Activated CD8-positive, alpha-beta memory T cell treated with anti-CD3 and anti-CD28 coated beads, Interleukin-2, amount 50 U/mL, for 48 hours (primary cell): ENCODE measurements at places on chromosomes 5 and 9.

- DNase-seq: no peak
These were observed 2.5 kb upstream of the HMGCS1 start for GRCh38 chr5:43315682-43316081.

GRCh38 chr9:37184905-37185867, 64.8 kb downstream of the ZCCHC7 start:
- DNase-seq: no peak

- DNase-seq: no peak
These were observed 52.7 kb downstream of the RNF145 start for GRCh38 chr5:159156426-159157238.

DNA sequence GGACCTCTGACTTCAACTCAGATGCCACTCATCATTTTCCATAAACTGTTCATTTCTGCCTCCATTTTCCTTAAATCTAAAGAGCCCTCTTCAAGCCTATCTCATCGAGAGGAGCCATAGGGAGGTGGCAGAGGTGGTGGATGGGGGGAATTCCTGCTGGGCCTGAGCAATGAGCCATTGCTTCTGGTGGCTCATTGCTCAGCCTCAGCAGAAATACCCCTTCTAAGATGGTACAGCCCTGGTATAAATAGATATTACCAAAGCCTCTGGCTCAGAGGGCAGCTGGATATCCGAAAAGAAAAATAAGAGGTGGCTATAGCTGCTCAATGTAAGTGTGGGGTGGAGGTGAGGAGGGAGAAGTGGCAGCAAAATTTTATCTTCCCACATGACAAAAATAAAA, 313.5 kb downstream of the CAAP1 start:
- no peak for DNase-seq

DNA sequence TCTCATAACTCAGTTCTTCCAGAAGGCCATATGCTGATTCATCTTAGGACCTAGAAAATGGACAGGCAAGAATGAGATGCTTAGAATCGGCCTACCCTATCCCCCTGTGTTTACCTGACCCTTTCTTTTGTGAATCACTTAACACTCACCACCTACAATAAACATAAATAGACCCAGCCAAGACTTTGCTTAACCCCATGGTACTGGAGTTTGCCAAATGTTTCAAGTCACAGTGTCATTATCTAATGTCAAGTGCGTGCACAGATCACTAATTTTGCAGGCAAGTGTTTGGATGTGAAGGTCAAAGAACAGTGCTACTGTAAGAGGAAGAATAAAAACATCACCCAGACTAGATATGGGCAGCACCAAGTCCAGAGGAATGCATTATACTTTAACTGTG, 77.5 kb downstream of the GLIS3 start:
- DNase-seq: no peak

- DNase-seq: no peak
These were observed 215.6 kb upstream of the DMAC1 start for GRCh38 chr9:8014997-8015682.

DNA sequence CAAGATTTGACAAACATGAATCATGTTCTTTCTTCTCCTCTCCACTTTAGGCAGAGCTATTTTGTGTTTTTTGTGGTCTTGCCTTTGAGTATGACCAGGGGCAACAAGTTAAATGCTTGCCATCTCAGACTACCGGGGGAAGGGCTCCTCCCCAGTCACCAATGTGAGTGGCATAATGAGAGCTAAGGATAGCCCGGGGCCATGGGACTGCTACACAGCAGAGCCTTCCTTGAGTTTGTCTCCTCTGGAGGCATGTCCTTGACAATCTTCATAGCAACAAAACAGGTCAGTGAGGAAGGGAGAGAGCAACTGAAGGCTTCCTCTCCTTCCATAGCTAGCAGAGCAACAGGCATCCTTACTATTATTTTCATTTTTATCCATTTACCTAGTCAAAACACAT, 299.3 kb downstream of the ENC1 start:
- DNase-seq: no peak

DNA sequence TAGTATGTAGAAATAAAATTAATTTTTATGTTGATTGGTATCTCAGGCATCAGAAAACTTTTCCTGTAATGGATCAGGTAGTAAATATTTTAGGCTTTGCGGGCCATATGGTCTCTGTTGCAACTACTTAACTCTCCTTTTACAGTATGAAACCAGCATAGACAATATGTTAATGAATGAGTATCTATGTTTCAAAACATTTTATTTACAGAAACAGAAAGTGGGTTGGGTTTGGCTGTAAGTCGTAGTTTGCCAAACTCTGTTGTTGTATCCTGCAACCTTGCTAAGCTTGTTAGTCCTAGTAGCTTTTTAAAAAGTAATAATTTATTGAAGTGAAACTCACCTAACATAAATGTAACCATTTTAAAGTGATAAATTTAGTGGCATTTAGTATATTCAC, 132.1 kb downstream of the NR3C1 start:
- no peak for DNase-seq

DNA sequence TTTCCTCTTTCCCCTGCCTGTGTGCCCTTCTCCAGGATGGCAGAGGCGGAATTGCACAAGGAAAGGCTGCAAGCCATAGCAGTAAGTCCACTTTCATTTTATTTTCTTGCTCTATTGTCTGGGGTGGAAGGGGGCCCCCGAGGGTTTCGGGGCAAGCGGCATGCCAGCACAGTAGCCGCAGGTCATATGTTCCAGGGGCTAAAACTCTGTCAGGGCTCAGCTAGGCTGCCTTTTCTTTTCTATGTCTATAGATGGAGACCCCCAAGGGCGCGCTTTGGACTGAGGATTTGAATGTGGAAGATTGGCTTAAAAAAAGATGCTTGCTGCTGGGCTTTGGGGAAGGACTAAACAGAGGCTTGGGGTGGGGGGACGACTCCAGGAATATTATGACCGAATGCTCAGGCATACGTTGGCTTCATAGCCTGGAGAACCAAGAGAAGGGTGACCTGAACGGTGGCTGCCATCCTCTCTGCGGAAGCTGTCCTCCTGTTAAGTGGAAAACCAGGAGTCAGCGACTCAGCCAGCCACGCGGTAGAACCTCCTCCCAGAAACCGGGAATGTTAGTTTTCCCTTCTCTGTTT, 545 bp downstream of the PALM2AKAP2 start:
- DNase-seq: no peak

GRCh38 chr5:10275460-10275859, 25.4 kb downstream of the CCT5 start:
- peak; percentile 32 for DNase-seq

- no peak for DNase-seq
These were observed 253.9 kb downstream of the TAF11L14 start for GRCh38 chr5:17888155-17888554.

DNA sequence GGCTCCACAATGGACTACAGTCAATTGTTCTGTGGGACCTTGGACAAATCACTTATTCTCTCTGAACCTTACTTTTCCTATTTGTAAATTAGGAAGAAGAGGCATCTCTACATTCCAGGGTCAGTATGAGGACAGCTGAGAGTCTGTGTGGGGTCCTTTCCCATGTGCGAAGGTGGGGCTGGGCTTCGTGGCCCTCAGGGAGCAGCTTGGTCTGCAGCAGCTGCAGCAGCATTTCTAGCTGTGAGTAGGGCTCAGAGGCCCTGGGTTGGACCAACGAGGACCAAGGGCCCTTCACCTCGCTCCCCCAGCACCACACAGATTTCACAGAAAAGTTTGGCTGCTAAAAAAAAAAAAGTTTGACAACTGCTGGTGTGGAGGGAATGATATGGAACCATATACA, 9.4 kb upstream of the DDX41 start:
- DNase-seq: no peak

- no peak for DNase-seq
These were observed 366.7 kb downstream of the GABRG2 start for GRCh38 chr5:162434281-162434680.

DNA sequence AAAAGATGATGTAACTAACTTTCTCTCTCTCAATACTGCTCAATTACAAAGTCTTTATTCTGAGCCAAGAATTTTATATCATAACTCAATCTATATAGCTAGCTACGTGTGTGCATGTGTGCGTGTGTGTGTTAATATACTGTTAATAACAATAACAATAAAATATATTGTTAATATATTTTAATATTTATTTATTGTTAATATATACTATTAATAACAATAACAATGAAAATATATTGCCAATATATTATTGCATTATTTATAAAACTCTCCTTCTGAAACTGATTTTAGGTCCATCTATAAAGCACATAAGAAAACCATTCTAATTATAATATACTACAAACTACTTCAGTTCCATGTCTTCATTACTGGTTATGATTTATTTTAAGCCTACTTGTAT, 60.6 kb downstream of the RASEF start:
- no peak for DNase-seq

GRCh38 chr9:87708986-87709728, 16.8 kb upstream of the CTSL start:
- DNase-seq: no peak

DNA sequence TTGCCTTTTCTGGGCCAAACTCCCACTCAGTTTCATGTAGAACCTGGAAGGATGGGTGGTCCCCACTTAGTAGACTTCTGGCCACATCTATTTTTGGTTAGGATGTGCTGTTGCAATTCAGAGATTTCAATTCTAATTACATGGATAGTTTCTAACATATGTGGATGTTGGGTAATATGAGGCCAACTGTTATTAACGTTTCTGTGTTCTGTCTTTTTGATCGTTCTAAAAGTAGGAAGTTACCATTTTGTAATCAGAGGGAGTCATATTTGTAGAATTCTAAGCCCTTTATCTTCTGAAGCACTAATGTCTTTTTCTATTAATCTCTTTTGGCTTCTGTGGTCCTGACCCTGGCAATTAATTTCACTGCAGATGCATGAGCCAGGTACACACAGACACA, 141.6 kb upstream of the SPEF2 start:
- DNase-seq: no peak

DNA sequence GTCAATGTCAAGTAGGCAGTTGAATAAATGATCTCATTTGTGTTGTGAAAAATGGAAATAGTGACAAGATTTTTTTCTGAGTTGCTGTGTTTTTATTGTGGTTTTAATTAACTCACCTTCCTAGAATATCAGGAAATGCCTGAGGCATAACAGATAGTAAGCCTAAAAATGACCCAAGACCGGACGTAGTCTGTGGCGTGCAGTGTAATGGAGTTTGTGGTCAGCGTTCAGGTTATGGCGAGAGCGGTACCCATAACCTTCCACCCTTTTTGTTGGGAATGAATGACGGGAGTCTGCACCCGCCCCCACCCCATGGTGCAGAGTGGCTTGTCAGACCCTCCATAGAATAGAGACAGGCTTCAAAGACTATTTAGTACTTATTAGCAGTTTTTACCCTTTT, 119.3 kb downstream of the GALNT10 start:
- no peak for DNase-seq

DNA sequence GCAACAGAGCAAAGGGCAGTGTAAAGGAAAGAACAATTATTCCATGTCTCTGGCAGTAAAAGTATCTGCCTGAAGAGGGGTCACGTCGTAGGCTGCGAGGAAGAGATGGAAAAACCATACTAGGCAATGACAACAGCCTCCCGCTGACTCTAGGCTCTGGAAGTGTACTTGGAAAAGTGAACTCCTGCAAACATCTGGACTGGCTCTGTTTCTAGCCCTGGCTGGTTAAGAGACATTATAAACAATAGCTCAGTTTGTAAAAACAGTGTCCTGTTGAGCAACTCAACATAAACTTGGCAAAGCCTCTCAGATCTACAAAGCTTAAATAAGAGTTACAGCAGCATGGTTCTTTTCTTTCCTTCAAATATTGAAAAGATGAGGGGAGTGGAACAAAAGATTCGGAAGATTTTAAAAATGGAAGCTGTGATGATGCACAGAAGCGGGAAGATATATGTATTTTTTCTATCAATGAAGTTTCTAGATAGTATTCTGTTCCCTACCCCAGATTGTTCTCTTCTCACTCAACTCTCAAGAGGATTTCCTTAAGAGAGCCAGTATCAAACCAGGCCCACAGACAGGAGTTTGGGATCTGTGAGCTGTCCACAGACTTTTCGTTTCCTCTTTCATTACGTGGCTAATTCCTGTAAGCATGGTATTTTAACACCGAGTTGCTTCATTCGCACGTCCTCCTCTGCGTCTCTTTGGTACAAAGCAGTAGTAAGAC, 79.4 kb downstream of the SPTLC1 start:
- no peak for DNase-seq

DNA sequence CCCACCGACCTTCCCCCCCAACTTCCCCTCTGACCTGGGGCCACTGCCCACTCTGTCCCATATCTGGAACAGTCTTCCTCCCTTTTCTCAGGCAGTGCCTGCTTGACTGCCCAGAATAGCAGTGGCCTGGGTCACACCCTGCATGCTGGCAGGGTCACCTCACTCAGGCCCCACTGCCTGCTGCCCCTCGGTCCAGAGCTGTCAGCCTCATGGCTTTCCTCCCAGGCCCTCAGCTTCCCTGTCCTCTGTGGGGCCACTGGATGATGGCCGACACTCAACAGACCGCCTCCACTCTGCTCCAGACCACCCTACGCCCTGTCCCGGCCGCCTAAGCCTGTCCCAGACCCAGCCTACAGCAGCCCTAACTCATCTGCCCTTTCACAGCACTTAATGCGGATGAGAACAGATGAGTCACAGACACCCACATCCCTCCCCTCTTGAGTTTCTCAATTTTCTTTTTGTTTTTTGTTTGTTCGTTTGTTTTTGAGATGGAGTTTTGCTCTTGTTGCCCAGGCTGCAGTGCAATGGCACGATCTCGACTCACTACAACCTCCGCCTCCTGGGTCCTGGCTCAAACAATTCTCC, 5.9 kb downstream of the PNPLA7 start:
- DNase-seq: no peak

DNA sequence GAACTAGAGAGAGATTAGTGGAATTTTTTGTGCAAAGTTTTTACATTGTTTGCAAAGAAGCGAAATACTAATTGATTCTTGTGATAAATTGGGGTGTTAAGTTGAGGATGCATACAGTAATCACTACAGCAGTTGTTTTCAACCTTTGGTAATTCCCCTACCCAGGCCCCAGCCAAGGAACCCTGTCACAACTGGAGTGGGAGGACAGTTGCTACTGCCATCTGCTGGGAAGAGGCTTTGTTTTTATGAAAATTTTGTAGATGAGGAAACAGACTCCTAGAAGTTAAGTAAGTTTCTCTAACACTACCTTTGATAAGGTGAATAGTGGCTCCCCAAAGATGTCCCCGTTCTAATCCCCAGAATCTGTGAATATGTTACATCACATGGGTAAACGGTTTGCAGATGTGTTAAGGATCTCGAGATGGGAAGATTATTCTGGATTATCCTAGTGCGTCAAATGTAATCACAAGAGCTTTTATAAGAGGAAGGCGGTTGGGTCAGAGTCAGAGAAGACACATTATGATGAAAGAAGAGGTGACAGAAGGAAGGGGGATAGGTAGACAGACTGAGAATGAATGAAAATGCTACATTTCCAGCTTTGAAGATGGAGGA, 34.0 kb upstream of the PPP1R2B start:
- DNase-seq: no peak

DNA sequence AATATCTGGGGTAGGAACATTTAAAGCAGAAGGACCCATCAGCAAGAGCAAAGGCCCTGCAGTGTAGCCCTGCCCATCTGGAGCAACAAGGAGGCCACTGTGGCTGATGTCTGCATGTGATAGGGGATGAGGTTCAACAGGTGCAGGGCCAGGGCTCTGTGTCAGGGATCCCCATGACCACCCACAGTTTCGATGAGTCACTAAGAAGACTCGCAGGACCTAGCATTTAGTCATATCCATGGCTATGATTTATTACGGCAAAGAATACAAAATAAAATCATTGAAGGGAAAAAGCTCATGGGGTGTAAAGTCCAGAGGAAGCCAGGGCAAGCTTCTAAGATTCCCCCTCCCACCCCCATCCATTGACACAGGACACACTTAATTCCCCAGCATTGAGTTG, 188.6 kb downstream of the ADGRV1 start:
- DNase-seq: no peak

GRCh38 chr5:114427204-114427603, 65.3 kb downstream of the KCNN2 start:
- no peak for DNase-seq

GRCh38 chr5:1652873-1653697, 129.3 kb upstream of the LPCAT1 start:
- peak; percentile 66 for DNase-seq
